ENCODE measurements at places on chromosomes 2 and 18.

- DNase-seq = no peak
Measured at GRCh38 chr18:25830787-25831186, 259.6 kb downstream of the SS18 start.

DNA sequence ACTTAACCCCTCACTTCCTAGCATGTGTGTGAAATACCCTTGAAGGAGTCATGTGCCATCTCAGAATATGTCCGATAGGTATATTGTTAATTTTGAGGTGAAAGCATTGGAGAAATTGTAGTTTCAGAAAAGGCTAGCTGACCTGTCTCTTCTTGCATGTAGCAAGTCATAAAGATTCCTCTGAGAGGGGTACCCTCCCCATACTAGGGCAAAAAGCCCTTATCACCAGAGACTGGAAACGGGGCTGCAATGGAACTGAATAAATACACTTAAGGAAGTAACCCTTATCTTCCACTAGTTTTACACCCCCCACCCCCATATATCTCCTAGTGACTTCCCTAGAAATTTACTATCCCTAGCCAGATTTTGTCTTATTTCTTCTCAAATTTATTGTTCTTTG is 1.8 kb upstream of the SF3B6 start:
- no peak for DNase-seq

- DNase-seq = no peak
Measured at GRCh38 chr2:64781711-64782390, 128.1 kb upstream of the SERTAD2 start.

DNA sequence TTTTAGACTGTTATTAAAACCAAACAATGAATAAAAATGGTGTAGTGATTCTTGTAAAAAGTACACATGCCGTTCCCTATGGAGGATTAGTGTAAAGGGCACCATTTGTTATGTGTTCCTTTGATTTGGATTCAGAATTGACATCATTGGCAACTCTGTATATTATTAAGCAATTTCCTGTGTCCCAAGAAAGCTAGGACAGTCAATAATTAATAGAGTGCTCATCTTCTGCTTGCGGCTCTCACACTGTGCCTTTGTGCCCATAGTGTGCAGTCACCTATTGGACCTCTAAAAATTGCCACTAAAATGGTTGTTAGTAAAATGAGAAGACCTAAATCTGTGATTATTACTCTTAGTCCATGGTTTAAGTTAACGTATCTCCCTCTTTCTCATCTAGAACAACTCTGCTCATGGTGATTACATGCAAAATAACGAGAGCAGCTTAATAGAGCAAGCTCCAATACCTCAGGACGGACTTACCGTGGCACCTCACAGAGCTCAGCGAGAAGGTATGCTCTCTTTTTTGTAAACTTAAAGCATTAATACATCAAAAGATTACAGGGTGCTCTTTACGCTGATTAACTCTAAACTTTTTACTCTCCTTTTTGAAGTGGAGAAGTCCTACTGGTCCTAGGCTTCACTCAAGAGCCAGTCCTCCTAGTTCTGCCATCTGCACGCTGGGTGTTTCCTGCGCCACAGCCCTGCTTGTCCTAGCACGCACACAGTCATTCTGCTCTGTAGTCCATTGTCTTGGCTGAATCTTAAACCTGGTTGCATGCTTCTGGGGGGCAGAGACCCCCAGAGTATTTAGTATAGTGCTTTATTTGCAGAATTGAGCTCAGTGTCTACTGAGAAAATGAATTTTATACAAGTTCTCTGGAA is 16.7 kb downstream of the ZCCHC2 start:
- DNase-seq = no peak

DNA sequence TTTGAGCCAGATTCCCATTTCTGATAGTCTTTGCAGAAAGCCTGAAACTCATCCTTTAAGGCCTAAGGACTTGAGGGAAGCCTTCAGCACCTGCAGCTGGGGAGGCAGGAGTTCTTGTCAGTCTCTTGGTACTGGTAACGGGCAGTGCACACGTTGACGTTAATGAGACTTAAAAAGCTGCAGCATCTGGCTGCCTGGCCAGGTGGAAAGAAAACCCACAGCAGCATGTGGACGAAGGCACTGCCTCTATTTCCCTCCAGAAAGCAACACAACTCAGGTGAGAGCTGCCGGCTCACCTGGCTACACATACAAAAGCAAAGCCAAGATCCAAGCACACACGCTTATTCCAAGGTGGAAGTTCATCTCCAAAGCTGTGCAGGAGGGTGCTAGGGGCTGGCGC is 178.8 kb downstream of the ANAPC1 start:
- no peak for DNase-seq

- peak; percentile 12 for DNase-seq
Measured at GRCh38 chr2:232927793-232928550, 57.9 kb downstream of the SNORC start.

DNA sequence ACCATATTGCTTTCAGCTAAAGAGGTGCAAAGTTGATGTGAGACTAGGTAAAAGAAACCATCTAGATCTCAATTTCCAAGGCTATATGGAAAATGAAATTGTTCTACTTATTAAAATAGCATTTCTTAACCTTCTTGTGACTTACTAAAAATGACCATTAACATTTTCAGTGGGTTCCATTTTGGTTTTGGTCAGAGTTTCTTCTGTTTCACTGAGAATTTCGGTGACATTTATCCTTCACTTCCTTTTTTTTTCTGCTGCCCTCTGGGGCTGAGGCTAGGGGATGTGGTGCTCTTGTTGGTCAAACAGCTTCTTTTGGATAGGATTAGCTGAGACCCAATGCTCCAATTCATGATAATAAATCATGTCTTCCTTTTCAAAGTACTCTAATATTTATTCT is 44.3 kb upstream of the REL start:
- no peak for DNase-seq

- no peak for DNase-seq
Measured at GRCh38 chr2:145040433-145040832, 520.5 kb upstream of the ZEB2 start.

- no peak for DNase-seq
Measured at GRCh38 chr2:100075532-100075931, 66.9 kb downstream of the AFF3 start.

GRCh38 chr2:72926811-72927465 is 9.6 kb downstream of the EMX1 start:
- DNase-seq = no peak

- no peak for DNase-seq
Measured at GRCh38 chr2:76283350-76283749, 572.6 kb upstream of the GCFC2 start.

- DNase-seq = no peak
Measured at GRCh38 chr2:26666671-26667070, 25.5 kb upstream of the CIB4 start.

GRCh38 chr2:28276076-28276618 is 116.5 kb upstream of the FOSL2 start:
- DNase-seq = no peak

- no peak for DNase-seq
Measured at GRCh38 chr2:49687918-49688317, 533.6 kb upstream of the FSHR start.
